ENCODE measurements at places on chromosomes 6 and 20.

DNA sequence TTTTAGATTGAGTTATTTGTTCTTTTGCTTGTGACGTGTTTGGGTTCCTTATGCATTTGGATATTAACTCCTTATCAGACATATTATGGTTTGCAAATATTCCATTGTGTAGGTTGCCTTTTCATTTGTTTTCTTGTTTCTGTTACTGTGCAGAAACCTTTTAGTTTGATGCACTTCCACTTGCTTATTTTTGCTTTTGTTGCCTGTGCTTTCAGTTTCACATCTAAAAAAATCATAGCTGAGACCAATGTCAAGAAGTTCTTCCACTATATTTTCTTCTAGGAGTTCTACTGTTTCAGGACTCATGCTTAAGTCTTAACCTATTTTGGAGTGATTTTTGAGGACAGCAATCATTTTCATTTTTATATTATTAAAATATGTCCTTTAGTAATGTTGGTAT is 113.5 kb downstream of the EPM2A start:
- no peak for DNase-seq

DNA sequence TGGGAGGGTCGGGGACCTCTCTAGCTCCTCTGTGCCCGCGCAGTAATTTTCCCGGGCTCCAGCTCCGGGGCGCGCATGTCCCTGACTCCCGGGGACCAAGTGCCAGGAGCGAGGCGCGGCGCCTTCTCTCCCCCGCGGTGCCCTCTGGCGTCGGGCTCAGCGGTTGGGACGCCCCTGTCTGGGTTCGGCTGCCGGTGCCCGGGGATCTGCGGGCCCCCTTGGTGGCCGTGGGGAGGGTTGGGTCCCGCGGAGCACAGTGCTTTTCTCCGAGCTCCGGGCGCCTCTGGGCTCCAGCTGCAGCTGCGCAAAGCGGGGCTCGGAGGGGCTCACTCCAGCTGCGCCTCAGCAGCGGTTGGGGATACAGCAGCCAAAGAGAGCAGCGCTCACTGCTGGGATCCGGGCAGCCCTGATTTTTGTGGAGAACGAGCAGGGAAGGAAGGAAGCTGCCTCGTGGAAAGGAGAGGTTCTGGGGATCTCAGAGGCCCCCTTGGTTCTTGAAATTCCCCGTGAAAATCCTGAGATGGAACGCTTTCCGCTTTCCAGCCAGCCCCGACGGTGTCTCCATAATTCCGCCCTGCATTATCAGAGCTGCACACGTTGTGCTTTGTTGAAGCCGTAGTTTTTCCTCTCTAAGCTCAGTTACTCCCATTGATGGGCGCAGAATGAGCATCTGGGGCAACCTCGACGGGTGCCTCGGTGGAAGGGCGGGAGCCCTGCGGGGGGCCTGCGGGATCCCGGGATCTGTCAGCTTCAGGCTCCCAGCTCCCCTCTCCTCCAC is 861 bp downstream of the PPP1R14C start:
- peak; percentile 56 for DNase-seq

DNA sequence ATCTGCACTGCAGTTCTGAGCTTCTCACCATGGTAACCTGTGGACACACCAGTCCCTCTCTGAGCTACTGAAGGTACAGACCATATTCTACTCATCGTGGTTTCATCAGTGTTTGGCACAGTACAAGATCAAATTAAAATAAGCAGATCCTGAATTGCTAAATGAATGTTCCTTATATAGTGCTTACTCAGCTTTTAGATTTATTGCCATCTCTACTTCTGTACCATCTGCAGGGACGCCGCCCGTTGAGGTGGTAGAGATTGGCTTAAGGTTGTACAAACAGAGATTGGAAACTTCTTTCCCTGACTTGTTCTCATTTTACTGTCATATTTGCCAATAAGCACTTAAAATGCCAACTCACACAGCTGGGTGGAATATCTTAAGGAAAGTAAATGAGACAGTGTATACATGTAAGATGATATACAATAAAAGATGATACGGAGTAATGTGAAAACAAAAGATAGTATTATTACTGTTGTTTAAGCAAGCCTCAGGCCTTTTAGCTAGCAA is 223.4 kb upstream of the FOXQ1 start:
- no peak for DNase-seq

DNA sequence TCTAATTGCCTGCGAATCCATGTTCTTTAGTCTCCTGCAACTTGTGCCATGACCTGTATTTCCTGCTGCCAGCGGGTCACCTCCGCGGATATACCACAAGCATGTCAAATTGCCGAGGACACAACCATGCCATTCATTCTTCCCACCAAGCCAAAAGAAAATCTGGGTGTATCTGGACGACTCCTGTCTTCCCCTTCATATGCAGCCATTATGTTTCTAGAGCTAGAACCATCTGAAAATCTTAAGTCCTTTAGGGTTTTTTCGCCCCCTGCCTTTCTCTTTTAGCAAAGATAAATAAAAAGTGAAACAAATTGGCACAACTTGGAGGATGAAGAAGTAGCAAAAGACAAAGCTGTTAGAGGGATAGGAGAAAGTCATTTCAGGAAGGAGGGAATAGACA is 242.6 kb downstream of the ARID1B start:
- DNase-seq: peak; percentile 36

- DNase-seq: peak; percentile 22
Observed at GRCh38 chr6:152004036-152004566, 196.6 kb downstream of the ESR1 start.

- DNase-seq: peak; percentile 81
Observed at GRCh38 chr20:57957411-57958049, 247.7 kb upstream of the PMEPA1 start.

DNA sequence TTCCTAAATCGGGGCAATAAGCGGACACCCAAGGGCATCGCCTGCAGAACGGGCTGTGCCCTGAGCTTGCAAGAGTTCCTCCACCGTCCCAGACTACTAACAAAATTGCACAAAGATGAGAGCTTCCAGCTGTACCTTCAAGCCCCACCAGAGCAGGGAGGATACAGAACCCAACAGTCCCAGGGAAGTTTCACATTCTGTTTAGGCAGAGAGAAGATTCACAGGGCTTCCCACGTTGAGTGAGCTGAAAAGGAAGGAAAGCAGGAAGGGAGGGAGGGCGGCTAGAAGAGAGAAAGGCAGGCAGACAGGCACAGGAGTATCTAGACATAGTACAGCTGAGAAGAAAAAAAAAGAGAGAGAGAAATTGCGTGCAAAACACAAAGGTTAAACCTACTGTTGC is 112.6 kb upstream of the AFDN start:
- no peak for DNase-seq

DNA sequence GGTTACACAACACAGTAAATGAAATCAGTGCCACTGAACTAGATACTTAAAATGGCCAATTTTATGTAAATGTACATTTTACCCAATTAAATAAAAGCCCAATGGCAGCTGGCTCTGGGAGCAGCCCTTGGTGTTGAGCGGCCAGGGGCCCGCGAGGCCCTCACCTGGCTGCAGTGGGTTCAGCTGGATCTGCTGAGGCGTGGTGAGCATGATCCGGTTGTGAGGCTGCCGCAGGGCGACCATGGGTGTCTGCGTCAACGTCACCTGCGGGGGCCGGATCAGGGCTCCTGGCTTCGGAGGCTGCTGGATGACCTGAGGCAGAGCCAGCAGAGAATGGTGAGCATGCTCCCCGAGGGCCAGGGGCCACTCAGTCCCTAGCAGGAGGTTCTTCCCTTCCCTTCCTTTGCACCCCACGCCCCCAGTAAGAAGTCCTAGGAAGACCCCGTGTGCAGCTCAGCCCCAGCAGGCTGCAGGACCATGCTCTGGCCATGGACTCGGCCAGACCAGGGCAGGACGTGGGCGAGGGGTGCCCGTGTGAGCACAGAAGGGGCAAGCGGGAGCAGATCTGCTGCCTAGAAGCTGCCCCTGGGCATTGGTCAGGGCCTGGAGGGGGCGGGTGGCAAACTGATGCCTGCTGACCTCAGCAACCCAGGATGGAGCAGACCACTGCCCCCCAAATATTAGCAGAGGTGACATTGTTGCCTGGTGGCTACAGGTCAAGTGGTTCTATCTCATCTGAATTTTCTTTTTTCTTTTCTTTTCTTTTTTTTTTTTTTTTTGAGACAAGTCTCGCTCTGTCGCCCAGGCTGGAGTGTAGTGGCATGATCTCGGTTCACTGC is 61.9 kb downstream of the TAF4 start:
- no peak for DNase-seq

GRCh38 chr20:36523341-36523740 is 18.0 kb upstream of the MYL9 start:
- DNase-seq: no peak

DNA sequence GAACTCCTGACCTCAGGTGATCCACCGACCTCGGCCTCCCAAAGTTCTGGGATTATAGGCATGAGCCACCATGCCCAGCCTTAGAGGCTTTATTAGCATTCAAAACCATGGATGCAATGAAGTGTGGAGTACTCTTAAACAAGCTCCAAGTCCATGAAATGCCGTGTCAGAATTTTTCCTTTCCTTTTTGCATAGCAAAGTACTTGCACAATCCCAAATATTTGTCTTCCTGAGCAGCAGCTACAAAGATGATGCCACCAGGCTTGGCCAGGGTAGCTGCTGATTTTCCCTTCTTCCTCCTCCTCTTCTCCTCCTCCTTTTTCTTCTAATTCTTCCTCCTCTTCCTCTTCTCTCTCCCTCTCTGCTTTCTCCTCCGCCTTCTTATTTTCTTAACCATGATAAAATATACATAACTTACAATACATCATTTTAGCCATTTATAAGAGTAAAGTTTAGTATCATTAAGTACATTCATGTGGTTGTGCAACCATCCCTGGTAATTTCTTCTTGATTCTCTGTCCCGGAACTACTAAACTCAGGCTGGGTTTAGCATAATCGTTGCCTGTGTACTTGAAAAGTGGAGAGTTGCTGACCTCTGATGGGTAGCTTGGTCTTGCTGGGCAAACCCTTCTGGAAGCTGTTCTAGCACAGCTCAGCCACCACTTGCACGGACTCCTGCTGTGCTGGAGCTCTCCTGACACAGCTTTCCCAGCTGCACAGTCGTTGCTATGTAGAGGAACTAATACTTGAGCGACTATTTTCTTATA is 20.3 kb downstream of the MUCL3 start:
- DNase-seq: peak; percentile 67

DNA sequence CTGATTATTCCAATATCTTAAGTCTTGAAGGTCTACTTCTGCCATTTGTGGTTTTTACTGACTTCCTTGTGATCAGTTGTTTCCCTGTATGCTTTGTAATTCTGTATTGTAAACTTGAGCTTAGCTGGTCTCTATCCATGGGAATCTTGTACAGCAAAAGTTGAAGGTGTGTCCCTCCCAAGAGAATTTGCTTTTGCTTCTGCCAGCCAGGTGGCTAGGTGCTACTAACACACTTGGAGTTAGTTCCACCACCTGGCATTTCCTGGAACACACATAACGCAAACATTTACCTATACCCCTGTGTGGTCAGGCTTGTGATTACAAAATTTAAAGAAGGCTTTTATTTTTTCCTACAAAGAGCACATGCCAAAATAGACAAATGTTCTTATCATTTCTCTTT is 141.2 kb downstream of the GRM4 start:
- no peak for DNase-seq

DNA sequence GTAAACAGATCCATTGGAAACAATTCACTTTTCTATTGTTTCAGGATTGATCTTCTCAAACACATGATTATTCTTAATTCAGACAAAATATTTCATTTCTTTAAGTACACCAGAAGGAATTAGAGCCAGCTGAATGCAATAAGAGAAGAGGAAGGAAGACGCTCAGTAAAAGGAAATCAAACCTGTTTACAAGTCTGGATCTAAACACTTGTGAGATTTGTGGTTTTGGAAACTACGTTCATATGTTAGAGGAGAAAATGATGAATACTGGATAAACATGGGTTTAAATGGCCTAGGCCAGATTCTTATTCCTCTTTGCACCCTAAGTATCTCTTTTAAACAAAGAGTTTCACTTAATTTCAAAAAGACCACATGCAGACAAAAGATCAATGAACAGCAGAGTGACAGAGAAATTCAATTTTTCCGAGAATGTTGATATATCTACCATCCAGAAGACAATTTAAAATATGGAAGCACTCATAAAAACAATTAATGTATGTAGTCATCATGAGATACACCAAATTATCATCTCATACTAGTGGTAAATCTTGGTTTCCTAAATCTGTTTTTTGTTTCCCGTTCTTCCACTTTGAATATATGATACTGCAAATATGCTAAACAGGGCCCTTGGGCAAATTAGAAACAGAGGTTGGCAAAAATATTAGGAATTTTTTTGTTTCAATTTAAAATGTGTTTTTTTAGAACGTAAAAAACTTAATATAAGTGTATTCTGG is 703.5 kb upstream of the CITED2 start:
- no peak for DNase-seq

DNA sequence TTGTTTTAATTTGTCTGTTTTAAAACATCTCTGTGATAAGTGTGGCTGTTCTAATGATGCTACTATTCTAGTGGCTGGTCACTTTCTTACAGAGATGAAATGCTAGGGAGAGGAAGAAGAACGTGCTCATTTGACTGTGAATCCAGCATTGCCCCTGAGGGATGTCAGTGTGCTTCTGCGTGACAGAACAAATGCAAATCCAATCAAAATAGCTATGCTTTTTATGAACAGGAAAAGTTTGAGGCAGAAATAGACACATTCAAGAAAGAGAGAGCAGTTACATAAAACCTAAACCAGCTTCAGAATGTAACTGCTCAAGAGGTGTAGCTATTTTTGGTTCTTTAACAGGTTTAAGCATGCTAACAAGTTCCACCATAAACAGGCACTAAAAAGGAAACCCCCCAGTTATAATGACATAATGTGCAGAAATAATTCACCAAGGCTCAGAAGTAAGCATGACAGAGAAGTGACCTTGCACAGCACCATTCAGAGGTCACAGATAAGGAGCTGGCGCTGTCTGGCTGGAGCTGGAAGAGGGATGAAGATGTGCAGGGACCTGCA is 385.3 kb downstream of the EPM2A start:
- no peak for DNase-seq

DNA sequence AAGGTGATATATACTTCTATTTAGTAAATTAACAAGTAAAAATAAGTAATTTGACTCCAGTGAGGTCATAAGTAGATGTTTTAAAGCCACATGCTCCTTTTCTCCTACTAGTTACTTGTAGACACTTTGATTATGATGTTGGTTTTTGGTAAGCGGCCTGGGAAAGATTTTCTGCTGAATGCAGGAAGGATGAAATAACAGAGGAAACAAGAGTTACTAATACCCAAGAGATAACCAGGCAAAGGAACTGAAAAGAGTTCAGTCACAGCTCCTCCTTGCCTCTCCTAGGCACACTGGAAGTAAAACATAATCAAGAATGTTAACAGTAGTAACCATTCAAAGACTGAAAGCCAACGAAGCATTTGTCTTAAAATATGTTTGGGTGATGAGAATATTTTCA is 203.3 kb downstream of the RNGTT start:
- DNase-seq: no peak

- peak; percentile 98 for DNase-seq
Observed at GRCh38 chr6:11732036-11732631, 46.5 kb downstream of the ADTRP start.
